ENCODE measurements at places on chromosomes 12 and 14.

DNA sequence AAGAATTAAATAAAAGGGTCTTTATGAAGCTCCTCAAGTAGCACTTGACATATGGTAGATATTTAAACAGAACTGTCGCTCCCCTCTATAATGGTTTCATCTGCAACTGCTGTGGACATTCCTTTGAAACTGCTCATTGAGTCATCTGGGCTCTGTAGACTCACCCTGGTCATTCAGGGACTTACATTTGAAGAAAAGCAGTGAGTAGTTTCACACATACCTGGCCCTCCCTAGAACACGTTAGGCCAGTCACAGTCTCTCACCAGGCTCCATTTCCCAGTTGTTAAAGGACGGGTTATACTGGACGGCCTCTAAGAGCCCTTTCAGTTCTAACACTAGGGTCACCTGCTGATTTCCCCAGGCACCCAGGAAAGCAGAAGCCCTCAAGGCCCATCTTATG is 217.0 kb downstream of the BCL11B start:
- no peak for DNase-seq

- DNase-seq: no peak
Measured at GRCh38 chr12:67701121-67701520, 52.6 kb downstream of the DYRK2 start.

DNA sequence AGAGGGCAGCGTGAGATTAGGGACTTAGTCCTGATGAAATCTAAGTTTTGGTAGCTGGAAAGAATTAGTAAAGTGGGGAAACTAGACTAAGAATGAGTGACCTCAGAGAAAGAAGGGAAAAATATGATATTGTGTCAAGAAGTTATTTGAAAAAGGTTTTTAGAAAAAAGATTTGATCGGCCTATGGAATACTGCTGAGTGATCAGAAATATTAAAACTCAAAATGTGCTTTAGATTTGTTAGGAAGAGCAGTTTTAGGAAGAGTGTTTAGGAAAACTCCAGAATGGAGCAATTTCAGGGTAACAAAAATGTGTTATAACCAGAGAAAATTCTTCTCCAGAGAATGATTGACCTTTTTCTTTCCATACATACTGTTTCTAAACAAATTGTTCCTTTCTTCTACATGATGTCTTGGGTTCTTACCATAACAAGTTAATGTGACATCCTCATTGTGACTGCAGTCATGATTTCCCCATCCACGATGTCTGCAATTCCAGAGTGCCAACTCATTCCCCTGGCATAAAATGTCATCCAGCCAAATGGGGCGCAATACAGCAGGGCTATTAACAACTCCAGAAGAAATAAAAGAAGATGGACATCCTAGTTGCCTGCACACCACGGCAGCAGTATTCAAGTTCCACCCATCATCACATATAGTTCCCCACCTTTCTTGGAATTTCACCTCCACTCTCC is 11.8 kb downstream of the CD163L1 start:
- no peak for DNase-seq

DNA sequence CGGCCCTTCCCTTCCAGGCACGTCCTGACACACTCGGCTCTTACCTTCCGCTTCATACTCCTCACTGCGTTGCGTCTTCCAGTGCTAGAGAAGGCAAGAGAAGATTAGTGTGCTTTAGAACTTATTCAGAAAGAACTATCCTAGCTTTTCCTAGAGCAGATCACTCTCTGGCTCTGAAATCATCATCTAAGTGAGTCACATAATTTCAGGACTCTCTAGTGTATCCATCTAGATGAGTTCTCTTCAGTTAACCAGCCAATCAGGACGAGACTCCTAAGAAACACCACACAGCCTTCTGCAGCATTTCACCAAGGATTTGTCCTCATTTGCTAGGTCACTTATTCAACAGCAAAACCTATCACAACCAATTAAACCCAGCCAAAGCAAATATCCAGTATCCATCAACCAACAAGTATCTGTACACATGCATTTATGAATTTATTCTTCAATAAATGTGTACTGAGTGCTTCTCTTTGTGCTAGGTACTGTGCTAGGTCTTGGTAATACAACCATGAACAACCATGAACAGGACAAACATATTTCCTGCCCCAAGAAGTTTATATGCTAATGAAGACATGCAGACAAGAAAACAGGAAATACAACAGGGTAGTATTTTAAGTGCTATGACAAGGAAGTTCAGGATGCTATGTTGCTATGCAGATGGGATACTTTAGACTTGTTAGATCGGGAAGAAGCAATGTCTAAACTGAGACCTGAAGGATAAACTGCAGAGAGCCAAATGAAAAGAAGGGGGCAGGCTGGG is 52.1 kb downstream of the NIN start:
- no peak for DNase-seq

DNA sequence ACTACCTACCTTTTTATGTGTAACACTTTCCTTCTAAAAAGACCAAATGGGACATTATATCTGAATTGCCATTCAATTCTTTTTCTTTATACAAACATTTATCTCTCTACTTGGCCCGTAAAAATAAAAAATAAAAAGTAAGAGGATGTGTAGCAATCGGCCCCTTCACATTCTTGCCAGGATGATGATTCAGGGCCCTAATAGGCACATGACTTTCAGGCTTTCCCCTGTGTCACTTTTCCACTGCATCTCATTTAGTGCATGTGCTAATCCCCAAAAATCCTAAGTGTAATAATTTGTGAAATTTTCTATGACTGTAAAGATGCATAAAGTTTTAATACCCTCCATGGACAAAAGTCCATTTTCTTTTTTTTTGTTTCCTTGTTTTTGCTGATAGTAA is 23.0 kb upstream of the ATP2B1 start:
- no peak for DNase-seq

DNA sequence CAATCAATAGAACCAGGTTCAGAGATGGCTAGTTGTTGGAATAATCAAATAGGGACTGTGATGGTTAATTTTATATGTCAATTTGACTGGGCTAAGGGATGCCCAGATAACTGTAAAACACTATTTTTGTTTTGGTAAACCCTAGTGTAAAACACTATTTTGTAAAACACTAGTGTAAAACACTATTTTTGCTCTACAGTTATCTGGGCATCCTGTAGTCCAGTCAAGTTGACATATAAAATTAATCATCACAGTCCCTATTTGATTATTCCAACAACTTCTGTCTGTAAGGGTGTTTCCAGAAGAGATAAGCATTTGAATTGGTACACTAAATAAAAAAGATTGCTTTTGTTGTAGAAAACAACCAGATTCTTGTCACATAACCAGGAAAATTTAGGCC is 15.6 kb upstream of the EML5 start:
- DNase-seq: no peak

GRCh38 chr12:3646561-3647241 is 106.2 kb downstream of the CRACR2A start:
- no peak for DNase-seq
